ENCODE measurements at places on chromosomes 2 and 18. TPM values are rescaled to one million over a fixed set of nuclear protein-coding genes. Genes with fewer than 3 reads are reported as not detected.

Gene CRACDL
- 6.6 TPM for total RNA-seq

Gene ANKRD39
- 7.8 TPM for total RNA-seq

Gene PID1
- total RNA-seq, result 1.2 TPM

Gene AKAIN1
- not detected for total RNA-seq

Gene FARP2
- 33.5 TPM for total RNA-seq

Gene DOK6
- total RNA-seq, result 0.04 TPM

Gene RAX
- not detected for total RNA-seq

Gene KYNU
- total RNA-seq, result 33.6 TPM

Gene MOCOS
- 16.0 TPM for total RNA-seq

Gene GRHL1
- 123 TPM for total RNA-seq

Gene CYP26B1
- total RNA-seq, result 1.9 TPM

Gene ZSWIM2
- total RNA-seq, result not detected

Gene NCKAP5
- 8.9 TPM for total RNA-seq

Gene ERMN
- total RNA-seq, result not detected

Gene GRB14
- 0.36 TPM for total RNA-seq

Gene TWIST2
- total RNA-seq, result 0.48 TPM

Gene TMEM37
- total RNA-seq, result 6.0 TPM

Gene TGFA
- total RNA-seq, result 42.6 TPM

DNA sequence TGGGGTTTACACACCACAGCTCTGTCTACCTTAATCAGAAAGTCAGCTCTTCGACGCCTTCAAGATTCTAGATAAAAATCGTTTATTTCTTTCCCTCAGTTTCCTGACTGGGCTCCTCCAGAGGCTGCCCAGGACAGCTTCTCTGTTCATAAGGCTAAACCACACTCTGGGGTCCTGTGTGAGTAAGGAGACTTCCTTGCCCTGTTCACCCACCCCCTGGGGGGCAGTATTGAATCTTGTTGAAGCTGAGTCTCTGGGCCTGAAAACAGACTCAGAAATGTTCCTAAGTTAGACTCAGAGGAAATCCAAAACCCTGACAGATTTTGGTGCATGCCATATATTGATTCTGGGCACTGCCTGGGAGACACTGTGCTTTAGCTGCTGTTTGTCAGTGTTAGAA is 43.0 kb downstream of the G6PC2 start:
- ATAC-seq, result no peak

DNA sequence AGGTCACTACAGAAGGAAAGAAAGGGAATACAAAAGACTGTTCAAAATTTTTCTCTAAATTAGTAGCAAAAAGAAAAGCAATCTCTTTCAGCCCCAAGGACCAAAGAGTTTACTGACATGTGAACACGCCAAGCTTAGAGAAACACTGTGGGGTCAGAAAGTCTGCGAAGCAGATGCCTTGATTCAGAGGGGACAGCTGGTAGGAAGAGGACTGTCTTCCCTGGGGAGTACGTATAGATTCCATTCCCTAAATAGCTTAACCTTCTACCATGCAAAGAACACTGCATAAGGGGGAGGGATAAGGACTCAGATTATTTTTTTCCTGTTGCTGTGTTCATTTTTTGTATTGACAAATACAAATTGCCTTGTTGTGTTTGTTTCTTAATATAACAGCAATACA is 96.1 kb downstream of the IRS1 start:
- no peak for ATAC-seq

- ATAC-seq, result no peak
These were observed 415.1 kb downstream of the PTPRM start for GRCh38 chr18:7982216-7982615.

DNA sequence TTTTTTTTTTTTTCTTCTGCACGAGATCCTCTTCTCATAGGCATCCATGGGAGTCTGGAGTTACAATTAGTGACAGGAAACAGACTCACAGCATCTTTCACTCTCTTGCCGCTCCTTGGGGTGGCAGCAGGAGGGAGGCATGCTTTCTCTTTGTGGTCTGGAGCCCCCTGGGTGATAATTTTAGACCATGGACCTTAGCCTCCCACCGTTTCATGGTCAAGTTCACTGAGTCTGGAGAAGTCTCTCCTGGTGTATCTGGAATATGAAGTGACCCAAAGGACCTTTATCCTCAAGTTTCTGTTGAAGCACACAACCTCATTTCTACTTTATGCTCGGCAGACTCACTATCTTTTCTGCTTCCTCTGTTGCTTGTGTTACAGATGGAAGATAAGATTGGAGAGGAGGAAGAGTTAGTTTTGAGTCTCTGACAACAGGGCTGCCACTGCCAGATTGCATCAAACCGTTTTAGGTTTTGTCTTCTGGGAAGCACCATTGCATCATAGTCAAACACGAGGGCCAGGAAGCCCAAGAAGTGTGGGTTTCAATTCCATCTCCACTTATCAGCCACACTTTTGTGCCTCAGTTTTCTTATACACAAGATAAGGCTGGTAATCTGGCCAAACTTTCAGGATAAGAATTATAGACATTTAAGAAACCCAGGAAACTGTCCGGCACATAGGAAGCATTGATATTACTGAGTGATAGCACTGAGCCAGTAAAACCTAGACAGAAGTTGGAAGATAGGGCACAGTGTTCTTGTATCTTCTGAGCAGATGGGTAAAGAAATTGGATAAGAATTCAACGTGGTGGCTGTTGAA is 62.3 kb downstream of the ADCYAP1 start:
- no peak for ATAC-seq

GRCh38 chr2:9703085-9703678 is 72.4 kb upstream of the YWHAQ start:
- ATAC-seq, result peak; percentile 48

GRCh38 chr18:46332921-46333341 is 228.7 kb downstream of the HAUS1 start:
- peak; percentile 61 for ATAC-seq

DNA sequence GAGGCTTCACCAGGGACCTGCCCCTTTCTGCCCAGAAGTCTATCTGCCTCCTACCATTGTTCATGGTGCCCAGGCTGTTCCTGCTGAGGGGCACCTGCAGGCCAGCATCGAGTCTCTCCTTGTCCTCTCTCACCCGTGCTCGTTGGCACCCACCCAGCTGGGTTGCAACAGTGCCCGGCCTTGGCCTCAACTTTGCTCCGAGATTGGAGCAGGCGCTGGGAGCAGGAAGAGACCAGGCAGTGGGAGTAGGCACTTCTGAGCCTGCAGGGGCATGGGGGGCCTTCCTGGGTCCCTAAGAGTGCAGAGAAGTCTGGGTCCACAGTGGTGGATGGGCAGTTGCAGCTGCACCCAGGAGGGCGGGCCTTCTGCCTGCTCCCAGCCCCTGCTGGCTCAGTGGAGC is 75.6 kb downstream of the NCOA1 start:
- ATAC-seq, result no peak

DNA sequence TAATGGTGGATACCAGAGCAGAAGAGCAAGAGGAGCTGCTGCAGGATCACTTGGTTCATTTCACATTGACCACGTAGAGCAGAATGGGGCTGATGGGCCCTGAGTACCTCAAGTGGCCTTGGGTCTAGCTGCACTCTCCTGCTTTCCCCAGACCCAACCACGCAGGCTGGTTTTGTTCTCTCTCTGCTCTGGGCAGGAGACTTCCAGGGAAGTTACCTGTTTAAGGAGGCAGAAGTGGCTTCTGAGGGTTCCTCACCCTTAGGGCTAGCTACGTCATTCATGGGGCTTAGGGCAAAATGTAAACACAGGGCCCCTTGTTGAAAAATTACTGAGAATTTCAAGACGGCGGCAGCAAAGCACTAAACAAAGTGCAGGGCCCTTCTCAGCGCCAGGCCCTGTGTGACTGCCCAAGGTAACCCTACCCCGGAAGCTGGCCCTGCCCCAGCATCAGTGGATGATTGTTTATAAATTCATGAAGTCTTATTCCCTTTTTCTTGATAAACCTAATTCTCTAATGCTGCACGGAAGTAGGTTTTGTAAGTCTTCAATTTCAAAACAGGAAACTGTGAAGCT is 75.9 kb downstream of the TMEM182 start:
- no peak for ATAC-seq

- ATAC-seq, result no peak
These were observed 4.5 kb downstream of the HAAO start for GRCh38 chr2:42787788-42788477.

DNA sequence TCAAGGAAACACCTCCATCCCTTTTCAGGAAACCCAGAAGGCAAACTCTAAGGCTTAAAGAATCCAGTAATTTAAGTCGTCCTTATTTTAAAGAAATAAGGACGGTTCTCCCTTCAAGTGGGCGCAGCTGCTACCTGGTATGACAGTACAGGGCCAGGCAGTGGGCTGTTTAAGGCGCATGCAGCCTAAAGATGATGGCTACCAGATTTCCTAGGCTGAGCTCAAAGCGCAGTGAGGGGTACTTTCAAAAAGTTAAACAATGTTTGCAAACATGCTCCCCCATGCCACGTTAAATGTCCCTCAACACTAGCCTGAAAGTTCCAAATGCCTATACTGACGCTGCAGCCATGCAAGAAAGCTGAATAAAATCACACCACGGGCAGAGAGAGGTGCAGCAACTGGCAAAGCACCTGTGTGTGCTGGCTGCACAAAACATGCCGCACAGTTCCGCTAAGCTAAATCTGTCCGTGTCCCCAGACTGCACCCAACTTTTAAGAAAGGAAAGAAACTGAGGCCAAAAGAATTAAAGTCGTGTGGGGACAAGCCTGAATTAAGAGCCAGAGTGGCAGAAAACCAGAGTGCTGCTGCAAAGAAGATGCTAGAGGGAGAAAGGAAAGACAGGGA is 583 bp downstream of the HIBCH start:
- peak; percentile 23 for ATAC-seq

DNA sequence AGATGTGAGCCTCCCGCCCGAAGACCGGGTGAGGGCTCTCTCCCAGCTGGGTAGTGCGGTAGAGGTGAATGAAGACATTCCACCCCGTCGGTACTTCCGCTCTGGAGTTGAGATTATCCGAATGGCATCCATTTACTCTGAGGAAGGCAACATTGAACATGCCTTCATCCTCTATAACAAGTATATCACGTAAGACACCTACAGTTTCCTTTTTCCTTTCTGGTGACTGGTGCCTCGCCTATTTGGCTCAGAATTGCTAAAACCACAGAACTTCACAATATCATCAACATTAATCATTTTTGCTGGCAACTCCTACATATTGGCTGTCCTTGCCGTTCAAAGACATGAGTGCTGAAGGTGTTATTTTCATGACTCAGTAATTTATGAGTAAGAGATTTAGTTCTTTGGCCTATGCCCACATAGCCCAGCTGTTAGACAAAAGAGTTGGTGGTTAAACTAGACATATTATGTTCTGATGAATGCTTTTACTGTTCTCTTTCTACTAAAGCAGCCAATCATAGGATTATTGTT is 2.2 kb downstream of the STAMBP start:
- peak; percentile 80 for ATAC-seq

DNA sequence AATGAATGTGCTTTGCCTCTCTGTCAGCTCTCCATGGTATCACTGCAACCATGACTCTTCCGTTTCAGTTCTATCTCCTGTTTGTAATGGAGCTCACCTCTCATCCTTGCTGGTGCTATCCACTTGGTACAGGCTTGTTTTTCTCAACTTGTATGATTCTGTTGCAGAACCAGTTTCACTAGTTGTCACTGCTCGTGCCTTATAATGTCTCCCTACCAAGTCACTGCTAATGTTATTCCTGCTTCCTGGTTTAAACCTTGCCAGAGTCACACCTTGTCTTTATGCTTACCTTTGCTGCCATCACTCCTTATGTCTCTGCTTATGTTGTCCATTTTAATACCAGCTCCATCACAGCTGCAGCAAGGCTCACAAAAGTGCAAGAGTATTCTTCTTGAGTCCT is 1191.0 kb upstream of the LRRTM1 start:
- ATAC-seq, result peak; percentile 32

- no peak for ATAC-seq
These were observed 8.4 kb downstream of the SP5 start for GRCh38 chr2:170723446-170723958.

DNA sequence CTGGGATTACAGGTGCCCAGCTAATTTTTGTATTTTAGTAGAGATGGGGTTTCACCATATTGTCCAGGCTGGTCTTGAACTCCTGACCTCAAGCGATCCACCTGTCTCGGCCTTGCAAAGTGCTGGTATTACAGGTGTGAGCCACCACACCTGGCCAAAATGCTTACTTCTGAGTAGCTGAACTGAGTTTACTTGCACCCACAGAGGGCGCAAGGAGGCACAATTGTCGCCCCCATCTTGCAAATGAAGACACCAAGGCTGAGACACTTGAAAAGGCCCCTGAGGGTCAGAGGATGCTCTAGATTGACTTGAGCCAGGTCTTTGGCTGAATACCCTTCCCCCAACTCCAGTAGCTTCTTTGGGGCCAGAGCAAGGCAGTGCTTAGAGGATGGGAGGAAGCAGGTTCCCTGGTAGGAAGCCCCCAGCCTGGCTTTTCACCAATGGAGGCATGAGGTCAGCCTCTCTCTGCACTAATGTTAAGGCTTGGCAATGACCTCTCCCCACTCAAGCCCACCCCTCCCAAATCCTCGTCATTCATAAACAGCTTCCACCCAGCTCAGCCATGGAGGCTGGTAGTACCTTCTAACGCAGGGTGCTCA is 14.5 kb upstream of the KIF1A start:
- no peak for ATAC-seq

- no peak for ATAC-seq
These were observed 261.9 kb upstream of the SIX3 start for GRCh38 chr2:44679584-44679983.
